Kidney epithelial cell (primary cell): ENCODE measurements at places on chromosomes 6 and 20. TPM values are rescaled to one million over a fixed set of nuclear protein-coding genes. Genes with fewer than 3 reads are reported as not detected.

Gene FOXF2
- total RNA-seq, result 0.38 and 0.75 TPM in 2 replicates

Gene GRM1
- under 0.01 TPM in 1 of 2 replicates, not detected in the other for total RNA-seq

Gene ABRACL
- 113 and 119 TPM in 2 replicates for total RNA-seq

Gene UBD
- 7.3 and 9.4 TPM in 2 replicates for total RNA-seq

Gene MUC21
- total RNA-seq, result not detected in 2 replicates

Gene CNR1
- total RNA-seq, result 0.92 and 1.2 TPM in 2 replicates

Gene CTCFL
- total RNA-seq, result 0.17 and 0.41 TPM in 2 replicates

Gene NKAPL
- 1.0 and 1.1 TPM in 2 replicates for total RNA-seq

Gene LY6G6F
- not detected in 2 replicates for total RNA-seq

Gene FUT9
- 1.6 and 1.8 TPM in 2 replicates for total RNA-seq

Gene SSTR4
- not detected in 2 replicates for total RNA-seq

Gene TGM2
- 115 and 135 TPM in 2 replicates for total RNA-seq

Gene PTCRA
- not detected in 2 replicates for total RNA-seq

Gene SLC22A16
- total RNA-seq, result 0.71 TPM in 1 of 2 replicates, not detected in the other

Gene PLA2G7
- 1.1 and 1.7 TPM in 2 replicates for total RNA-seq

Gene SOX18
- total RNA-seq, result 0.04 and 0.07 TPM in 2 replicates

Gene BANF2
- total RNA-seq, result not detected in 2 replicates

Gene SCRT2
- not detected in 2 replicates for total RNA-seq

Gene ZSCAN23
- 1.6 and 3.1 TPM in 2 replicates for total RNA-seq
